T-cell (primary cell): ENCODE measurements at places on chromosomes 7 and 10. TPM values are rescaled to one million over a fixed set of nuclear protein-coding genes. Genes with fewer than 3 reads are reported as not detected.

Gene PTF1A
- not detected for total RNA-seq

GRCh38 chr10:125482637-125483036 lies 200.3 kb downstream of the TEX36 start:
- peaks cover 2% of the 10 kb centered on the region for H3K27me3 ChIP-seq
- no peaks in the 10 kb centered on the region for H3K4me1 ChIP-seq
- no peak for DNase-seq
- H3K36me3 ChIP-seq: no peaks in the 10 kb centered on the region
- no peak overlapping the region for H3K4me3 ChIP-seq
- no peak overlapping the region for H3K27ac ChIP-seq

Gene ZNF425
- total RNA-seq: 1.9 TPM

Gene GATA3
- 98.1 TPM for total RNA-seq

Gene CALD1
- total RNA-seq: 0.95 TPM

DNA sequence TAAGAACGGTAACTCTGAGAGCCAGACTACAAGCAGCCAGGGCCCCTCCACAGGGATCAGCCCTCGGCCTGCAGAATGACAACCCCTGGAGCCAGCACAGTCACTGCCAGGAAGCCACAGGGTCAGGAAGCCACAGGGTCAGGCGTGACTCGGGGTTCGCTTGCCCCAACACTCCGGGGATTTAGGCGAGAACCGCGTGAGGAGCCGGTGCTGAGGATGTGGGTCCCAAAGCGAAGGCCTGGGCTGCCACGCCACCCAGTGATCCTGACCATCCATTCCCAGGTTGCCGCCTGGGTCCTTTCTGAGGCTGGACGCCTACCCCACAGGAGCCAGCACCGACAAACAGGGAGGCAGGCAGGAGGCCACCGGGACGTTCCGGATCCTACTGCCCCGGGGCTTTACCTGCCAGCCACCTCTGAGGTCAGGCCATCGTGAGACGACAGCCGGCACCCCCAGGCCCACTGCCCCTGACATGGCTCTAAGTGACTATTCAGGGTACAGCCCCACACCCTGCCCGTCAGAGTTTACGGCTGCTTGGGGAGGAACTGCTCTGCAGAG lies 228.6 kb downstream of the ELFN1 start:
- no peak for DNase-seq
- H3K27me3 ChIP-seq: no peaks in the 10 kb centered on the region
- peaks cover 31% of the 10 kb centered on the region for H3K36me3 ChIP-seq

DNA sequence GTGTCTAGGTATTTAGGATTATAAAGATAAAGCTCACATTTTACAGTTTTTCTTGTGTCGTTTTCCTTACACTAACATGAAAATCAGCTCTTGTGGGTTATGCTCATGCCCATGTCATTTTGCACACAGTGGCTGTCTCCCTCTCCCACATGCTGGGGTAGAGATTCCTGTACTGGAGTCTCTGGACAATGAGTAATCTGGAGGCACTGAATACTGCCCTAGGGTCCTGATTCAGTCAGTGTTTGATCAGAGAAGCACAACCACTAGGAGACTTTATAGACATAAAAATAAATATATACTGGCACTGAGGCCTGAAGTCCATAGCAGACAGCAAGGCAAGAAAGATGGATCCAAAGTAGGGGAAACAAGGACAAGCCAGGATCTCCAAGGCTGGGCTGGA lies 1008.8 kb downstream of the KCNMA1 start:
- no peaks in the 10 kb centered on the region for H3K36me3 ChIP-seq
- no peak overlapping the region for H3K27ac ChIP-seq
- no peak for DNase-seq
- H3K4me3 ChIP-seq: no peak overlapping the region
- no peaks in the 10 kb centered on the region for H3K27me3 ChIP-seq
- H3K4me1 ChIP-seq: no peaks in the 10 kb centered on the region

Gene ANXA8
- total RNA-seq: not detected

DNA sequence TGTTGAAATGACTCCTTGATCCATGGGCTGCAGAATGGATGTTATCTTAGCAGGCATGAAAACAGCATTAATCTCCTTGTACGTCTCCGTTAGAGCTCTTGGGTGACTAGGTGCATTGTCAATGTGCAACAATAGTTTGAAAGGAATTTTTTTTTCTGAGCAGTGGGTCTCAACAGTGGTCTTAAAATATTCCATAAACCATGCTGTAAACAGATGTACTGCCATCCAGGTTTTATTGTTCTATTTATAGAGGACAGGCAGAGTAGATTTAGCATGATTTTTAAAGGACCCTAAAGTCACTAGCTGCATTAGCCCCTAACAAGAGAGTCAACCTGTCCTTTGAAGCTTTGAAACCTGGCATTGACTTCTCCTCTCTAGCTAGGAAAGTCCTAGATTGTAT lies 64.0 kb downstream of the NRF1 start:
- no peak overlapping the region for H3K27ac ChIP-seq
- H3K4me1 ChIP-seq: no peaks in the 10 kb centered on the region
- no peak for DNase-seq
- no peaks in the 10 kb centered on the region for H3K27me3 ChIP-seq
- no peak overlapping the region for H3K4me3 ChIP-seq

Gene NME8
- total RNA-seq: not detected

Gene TMEM213
- not detected for total RNA-seq

Gene ATOH7
- total RNA-seq: not detected

DNA sequence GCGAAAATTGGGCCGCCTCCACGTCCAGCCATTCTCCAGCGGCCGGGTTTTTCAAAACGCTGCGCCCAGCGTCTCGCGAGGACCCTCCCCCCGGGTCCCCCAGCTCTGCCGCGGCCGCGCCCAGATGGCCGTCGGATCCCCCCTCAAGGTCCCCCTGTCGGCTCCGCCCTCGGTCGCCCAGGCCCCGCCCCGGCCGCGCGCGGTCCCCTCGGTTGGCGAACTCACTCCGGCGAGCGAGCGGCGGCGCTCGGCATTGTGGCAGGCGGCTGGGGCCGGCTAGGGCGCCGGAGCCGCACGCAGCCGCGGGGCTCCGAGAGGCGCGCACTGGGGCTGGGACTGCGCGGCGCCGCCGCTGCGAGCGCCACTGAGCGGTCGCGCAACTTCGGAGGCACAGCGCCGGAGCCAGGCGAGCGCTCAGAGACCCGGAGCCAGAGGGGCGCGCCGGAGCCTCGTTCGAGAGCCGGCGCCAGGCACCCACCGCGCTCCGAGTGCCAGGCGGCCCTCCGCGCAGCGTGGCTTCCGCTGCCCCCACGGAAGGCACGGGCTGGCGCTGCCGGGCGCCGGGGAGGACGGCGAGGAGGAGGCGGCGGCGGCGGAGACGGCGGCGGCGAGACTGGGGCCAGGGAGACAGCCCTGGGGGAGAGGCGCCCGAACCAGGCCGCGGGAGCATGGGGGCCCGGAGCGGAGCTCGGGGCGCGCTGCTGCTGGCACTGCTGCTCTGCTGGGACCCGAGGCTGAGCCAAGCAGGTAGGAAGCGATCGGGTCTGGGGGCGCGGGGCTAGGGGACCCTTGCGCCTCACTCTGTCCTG lies at the start of gene UNC5B:
Gene UNC5B (plus strand): TSS at position 253 of the 809 bp plus-strand sequence. CDS start 416 bp downstream, at position 669.
- H3K27me3 ChIP-seq: peaks cover 84% of the 10 kb centered on the region
- peak; percentile 16 for DNase-seq

DNA sequence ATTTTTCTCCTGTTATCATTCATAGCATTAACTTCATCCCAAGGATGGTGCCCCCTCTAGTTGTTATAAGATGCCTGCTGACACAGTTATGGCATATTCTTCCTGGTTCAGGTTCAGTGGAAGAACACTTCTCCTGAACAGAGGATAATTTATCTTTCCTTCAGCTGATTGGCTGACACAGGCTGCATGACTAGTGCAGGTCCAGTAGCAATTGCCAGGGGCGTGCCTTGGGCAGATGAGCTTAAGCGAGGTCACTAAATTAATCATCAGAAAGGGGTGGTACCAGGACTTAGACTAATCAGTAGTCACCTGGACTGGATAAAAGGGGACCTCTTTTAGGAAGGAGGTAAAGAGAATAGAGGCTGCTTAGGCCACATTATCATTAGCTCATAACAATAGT lies 42.3 kb downstream of the BZW2 start:
- H3K36me3 ChIP-seq: peaks cover 43% of the 10 kb centered on the region
- no peak overlapping the region for H3K27ac ChIP-seq
- no peaks in the 10 kb centered on the region for H3K4me1 ChIP-seq
- no peak overlapping the region for H3K4me3 ChIP-seq

DNA sequence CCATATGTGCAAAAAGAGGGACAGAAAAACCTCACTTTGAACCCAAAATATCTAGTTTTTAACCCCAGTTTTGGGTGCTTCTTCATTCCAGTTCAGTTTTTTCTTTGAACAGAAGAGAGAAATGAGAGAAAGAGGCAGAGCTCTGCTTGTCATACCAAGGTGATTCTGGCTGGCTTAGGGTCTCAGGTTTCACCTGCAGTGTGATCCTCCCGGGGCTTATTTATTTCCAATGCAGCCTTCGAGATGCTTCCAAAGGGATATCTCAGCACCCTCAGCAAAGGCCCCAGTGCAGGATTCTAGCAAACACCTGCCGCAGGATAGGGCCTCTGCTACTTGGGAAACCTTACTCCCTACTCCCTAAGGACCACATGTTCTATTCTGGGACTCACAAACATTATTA lies 131.3 kb downstream of the WDR11 start:
- H3K36me3 ChIP-seq: no peaks in the 10 kb centered on the region
- no peak overlapping the region for H3K27ac ChIP-seq
- peaks cover 37% of the 10 kb centered on the region for H3K27me3 ChIP-seq
- DNase-seq: no peak
- H3K4me3 ChIP-seq: no peak overlapping the region

- H3K36me3 ChIP-seq: no peaks in the 10 kb centered on the region
- no peak overlapping the region for H3K4me3 ChIP-seq
- no peaks in the 10 kb centered on the region for H3K27me3 ChIP-seq
- DNase-seq: no peak
- H3K4me1 ChIP-seq: no peaks in the 10 kb centered on the region
These were observed 63.5 kb downstream of the CALD1 start for GRCh38 chr7:134842886-134843430.

Gene MBLAC1
- 3.3 TPM for total RNA-seq

Gene CLIP2
- total RNA-seq: 6.3 TPM

DNA sequence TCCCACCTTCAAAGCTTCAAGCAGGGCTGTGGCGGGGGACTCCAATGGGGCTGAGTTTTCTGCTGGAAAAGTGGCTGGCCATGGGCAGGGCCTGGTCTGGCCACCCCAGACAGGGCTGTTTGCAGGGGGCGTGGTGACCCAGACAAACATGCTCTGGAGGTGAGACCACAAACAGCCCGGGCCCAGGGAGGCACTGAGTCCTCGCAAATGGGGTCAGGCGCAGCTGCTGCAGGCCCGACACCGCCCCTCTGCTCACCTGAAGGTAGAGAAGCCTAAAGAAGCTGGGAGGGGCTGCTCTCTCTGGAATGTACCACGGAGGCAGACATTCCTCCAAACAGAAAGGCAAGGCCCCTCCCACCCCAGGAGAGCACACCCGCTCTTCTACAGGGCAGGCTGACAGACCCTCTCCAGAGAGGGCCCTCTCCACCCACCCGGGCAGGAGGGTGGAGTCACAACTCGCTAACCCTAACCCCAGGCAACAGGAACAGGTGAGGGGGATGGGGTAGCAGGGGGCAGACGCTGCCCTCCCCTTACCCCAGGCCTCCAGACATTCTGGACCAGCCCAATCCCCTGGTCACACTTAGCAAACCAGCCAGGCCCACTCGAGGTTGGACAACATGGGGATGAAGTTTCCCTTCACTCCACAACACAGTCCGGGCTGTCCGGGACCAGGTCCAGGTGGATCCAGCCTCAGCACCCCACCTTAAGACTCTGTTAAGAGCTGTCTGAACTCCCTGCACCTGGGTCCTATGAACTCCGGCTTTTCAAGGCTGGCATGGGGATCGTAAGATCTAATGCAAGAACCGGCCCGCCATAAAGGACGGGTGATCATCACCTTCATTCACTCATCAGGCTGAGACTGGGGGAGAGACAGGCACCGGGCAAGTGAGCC lies 32.3 kb downstream of the OAT start:
- DNase-seq: no peak
- no peaks in the 10 kb centered on the region for H3K36me3 ChIP-seq
- peaks cover 48% of the 10 kb centered on the region for H3K27me3 ChIP-seq

DNA sequence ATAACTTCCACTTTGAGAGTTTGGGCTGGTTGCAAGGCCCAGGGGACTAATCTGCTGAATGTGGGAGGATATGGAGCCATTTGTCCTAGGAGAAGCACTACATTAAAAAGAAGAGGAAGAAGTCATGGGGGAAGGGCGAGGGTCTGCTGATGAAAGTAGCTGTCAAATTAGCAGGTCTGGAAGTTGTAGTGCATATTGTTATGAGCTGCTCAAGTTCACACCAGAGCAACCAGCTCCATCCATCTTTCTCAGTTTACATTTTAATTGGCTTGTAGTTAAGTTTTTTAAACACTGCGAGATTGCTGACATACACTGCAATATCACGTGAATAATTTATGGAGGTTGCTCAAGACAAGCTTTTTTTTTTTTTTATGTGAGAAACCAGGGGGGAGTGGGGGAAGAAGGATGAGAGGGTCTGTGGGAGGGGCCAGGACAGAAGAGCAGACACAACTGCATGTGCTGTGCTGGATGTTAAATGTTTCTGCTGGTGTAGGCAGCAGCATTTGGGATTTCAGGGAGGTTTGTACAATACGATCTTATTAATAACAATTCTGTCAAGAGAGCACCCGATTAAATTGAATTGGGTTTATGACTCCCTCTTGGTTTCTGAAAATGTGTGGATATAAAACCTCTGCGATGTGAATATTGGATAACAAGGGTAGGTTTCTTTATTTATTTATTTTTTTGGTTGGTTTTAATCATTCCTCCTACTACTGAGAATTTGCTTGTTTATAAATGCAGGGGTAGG lies 759.0 kb upstream of the GALNT17 start:
- no peak overlapping the region for H3K4me3 ChIP-seq
- no peak overlapping the region for H3K27ac ChIP-seq
- H3K36me3 ChIP-seq: no peaks in the 10 kb centered on the region
- H3K4me1 ChIP-seq: no peaks in the 10 kb centered on the region
- no peaks in the 10 kb centered on the region for H3K27me3 ChIP-seq

DNA sequence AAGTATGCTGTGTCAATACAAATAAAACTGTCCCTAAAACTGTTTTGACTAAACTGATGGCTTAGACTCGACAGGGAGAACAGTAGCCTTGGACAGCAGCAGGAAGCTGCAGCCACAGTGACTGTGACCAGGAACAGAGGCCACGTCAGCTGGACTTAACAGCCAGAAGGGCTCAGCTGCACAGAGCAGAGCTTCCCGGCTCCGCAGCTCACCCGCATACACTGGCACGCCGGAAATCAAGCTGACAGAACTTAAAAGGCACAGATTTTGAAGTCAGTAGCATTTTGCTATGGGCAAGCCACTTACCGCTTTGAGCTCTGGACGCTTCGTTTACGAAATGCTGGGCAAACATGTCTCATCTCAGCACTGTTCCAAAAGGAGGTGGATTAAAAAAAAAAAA lies 769.7 kb upstream of the AUTS2 start:
- H3K36me3 ChIP-seq: no peaks in the 10 kb centered on the region
- H3K4me1 ChIP-seq: no peaks in the 10 kb centered on the region
- H3K27me3 ChIP-seq: no peaks in the 10 kb centered on the region
- no peak overlapping the region for H3K4me3 ChIP-seq
